ENCODE measurements at places on chromosomes 7 and 10. TPM values are rescaled to one million over a fixed set of nuclear protein-coding genes. Genes with fewer than 3 reads are reported as not detected.

DNA sequence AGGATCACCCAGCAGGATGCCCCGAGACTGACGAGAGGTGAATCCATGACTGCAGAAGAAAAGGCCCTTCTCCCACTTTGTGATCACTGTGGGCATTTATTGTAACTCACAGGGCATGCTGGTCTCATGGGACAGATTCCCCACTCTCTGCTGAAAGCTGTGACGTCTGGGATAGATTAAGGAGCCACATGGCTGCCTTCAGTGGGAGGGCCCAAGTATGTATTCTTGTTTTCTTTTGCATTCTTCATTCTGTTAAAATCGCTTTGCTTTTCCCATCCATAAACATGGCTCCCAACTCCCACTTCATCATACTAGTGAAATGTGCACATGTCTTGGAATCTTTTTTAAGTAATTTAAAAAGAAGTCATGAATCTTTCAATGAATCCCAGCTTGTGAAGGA lies 67.2 kb downstream of the FAM107B start:
- DNase-seq: no peak

- DNase-seq: no peak
These were observed 48.3 kb upstream of the MYL10 start for GRCh38 chr7:101677391-101677790.

GRCh38 chr10:58909881-58910280 lies 266.6 kb upstream of the PHYHIPL start:
- no peak for DNase-seq

DNA sequence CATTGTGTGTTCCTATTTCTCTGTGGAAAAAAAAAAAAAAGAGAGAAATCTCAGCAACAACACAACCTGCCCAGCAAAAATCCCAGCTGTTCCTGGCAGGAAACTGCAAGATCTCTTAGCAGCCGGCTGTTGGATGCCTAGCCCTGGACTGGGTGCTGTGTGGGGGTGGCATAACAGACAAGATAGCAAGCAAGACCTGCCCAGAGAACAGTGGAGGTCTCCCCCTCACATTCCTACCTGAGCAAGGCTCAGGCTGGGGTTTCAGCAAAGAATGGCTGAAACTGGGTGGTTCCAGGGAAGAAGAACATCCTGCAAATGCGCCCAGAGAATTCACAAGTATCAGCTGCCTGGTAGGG lies 248.8 kb upstream of the ZMIZ1 start:
- no peak for DNase-seq

- no peak for DNase-seq
These were observed 120.6 kb downstream of the ZWINT start for GRCh38 chr10:56240471-56240870.

DNA sequence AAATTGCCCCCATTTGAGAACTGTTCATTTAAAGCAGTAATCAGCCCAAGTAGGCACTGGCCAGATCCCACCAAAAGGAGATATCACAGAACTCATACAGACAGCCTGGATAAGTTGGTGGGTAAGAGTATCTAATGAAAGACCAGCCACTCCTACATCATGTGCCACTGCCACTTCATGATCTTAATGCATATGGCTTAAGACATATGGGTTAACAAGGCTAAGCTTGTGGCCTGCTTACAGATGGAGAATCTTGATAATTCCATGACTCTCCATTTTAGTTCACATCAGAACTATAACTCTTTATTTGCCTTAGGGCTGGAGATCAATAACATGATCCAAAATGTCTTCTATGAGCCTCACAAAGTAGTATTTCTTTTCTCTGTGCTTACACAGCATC lies 6.8 kb upstream of the IFIT1B start:
- DNase-seq: no peak

GRCh38 chr7:76300166-76300731 lies 2.2 kb upstream of the HSPB1 start:
- DNase-seq: no peak

DNA sequence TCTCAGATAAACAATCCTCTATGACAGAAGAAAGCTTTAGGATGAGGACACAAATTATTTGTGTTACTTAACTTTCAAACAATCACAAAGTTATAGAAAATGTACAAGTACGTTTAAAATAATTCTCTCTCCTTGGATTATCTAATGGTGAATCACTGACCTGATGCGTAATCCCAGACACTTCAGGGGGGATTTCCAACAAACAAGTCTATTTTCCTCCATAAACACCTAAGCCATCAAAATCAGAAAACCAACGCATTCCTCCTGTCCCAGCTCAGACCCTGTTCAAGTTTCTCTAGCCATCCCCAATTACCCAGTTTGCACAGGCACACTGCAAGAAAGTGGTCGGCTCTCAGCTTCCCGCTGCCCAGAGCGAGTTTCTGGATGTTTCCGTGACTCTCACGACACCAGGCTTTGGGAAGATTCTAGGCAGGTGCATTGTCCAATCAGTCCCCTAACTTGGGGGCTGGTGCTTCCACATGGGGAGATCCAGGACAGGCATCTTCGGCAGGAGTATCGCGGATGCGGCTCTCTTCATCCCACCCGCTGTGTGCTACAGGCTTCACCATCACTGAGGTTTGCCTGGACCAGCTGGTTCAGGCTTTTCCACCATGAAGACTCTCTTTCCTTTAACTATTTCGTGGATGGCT lies 200.0 kb downstream of the ZMYND11 start:
- no peak for DNase-seq

GRCh38 chr7:86968618-86969017 lies 90.8 kb downstream of the ELAPOR2 start:
- no peak for DNase-seq

- peak; percentile 38 for DNase-seq
These were observed 58.5 kb downstream of the LARP4B start for GRCh38 chr10:873020-873419.

GRCh38 chr10:5618829-5619228 lies 47.6 kb downstream of the ASB13 start:
- DNase-seq: peak; percentile 58

The SPAM1 gene
- total RNA-seq: not detected

The DPYSL4 gene
- 26.7 TPM for total RNA-seq
